ENCODE measurements at places on chromosomes 11 and 22.

DNA sequence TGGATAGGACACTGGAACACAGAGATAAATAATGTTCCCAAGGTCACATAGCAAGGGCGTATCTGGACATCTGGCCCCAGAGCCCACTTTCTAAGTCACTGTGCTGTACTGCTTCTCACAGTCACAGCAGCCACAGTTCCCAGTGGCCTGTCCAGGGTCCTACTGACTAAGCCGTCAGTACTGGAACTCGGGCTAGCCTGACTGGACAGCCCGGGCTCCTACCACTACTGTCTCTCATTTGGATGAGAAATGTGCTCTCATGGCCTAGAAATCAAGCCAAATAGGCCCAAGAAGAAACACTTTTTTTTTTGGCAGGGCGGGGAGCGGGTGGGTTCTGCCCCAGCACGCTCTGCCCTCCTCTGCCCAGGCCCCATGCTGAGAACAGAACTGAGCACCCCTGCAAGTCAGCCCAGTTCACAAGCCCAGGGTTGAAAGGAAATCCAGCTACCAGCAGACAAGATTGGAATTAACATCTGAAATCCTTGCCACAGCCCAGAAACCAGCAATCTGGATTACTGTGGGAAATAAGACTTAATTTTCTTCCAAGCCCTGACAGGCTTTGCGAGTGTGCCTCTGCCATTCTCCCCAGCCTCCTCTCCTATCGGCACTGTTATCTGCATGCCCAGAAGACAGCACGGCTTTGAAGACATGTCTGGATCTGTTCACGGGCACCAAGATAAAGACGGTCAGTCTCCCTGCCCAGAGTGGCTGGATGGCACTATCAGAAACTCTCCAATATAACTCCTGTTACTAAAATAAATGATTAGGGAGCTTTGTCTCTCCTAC lies 182.9 kb upstream of the NCAM1 start:
- no peak for DNase-seq

DNA sequence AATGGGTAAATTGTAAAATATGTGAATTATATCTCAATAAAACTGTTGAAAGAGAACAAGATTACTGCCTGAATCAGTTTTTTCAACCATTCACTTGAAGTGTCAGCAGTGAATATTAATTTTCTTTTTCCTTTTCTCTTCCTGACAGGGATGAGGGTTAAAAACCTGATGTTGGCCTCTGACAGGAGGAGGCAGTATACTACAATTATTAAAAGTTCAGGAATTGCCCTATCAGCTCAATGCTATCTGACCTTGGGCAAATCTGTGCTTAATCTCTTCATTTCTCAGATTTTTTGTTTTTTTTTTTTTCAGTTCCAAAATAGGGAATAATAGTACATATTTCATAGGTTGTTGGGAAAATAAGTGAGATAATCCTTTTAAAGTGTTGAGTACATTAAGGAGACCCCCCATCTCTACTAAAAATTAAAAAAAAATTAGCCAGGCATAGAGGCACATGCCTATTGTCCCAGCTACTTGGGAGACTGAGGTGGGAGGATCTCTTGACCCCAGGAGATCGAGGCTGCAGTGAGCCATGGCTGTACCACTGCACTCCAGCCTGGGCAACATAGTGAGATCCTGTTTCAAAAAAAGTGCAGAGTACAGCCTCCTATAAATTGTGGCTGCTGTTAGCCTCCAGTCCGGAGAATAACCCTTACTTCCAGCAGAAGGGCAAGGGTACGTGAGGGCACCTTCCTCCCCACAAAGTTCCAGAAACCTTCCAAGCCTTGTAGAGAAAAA lies 48.8 kb downstream of the TRIM44 start:
- no peak for DNase-seq

DNA sequence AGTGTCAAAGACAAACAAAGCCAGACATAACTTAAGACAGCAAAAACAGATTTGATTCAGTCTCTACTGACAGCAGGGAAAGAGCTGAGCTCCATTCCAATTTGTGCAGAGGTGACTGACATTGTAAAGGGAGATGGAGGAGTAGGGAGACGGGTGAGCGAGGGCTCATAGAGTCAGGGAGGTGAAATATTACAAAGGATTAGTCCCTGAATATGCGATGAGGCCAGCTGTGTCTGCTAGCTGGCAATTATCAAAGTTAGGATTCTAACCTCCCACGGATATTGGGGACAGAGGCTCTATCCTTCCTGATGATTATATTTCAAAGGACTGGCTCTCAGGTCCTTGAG lies 8.3 kb downstream of the PLAAT2 start:
- no peak for DNase-seq

DNA sequence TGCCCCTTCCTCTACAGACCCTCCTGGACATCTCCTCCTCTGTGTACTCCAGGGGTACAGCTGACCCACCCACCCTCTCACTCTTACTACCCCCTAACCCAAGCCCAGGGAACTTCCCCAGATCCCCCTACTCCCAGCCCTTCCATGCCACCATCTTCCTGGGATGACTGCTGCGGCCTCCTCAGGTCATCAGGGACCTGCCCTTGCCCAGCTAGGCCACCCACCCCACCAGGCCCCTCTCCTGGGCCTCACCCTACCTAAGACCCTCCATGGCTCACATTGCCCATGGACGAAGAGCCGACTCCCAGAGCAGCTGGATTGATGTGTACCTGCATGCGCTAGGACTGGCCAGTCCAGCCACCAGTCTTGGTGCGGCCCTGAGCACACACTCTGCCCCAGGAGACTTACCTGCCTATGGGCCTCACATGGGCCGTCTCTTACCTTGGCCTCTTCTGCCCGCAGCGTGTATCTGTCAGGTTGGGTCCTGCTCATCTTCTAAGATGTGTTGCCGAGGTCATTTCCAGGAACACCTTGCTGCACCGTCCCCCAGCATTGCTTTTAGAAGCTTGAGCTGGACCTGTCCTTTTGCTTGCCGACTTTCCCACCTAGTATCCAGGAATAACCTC lies 2.0 kb upstream of the CLDN5 start:
- DNase-seq = no peak

GRCh38 chr11:78000193-78000592 lies 5.7 kb upstream of the INTS4 start:
- DNase-seq = peak; percentile 68
